ENCODE measurements at places on chromosomes 13 and 19.

DNA sequence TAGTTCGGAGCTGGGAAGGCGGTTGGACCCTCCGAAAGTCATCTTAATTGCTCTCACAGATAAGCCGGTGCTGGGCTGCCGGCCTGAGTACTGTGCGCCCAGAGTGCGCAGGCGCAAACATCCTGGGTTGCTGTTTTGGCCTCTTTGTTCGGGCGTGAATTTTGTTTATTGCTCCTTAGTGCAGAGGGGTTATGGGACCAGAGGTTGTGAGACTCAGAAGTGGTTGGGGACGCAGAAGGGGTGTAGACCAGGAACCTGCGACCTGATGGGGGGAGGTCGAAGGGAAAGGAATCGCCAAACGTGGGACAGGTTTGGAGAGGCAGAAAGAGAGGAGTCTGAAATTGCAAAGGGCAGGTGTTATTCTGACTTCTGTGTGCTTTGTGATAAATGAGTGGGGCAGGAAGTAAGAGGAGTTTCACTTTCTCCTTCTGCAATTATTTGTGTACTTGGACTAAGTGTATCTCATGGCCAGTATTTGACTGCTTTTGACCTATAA, 607 bp upstream of the ZNF566 start:
- DNase-seq: no peak

GRCh38 chr13:102830646-102831045, 15.2 kb upstream of the ERCC5 start:
- no peak for DNase-seq

DNA sequence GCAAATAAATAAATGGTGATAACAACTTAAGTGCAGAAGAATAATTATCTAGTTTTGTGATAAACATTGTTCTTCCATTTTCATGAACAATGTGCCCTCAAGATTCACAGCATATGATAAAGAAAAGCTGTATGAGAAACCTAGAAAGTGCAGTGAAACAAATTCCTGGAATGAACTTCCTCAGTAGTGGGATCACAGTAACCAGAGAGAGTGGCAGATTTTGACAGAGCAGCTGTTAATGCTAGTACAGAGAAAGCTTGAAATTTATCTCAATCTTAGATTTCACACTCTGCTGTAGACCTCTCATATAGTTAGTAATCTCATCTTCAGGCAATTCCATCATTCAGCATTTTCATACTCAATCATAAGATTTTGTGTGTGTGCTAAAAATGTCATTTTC, 664.9 kb downstream of the PCDH9 start:
- DNase-seq: no peak

- DNase-seq: no peak
These were observed 78.2 kb downstream of the RASA3 start for GRCh38 chr13:114054264-114054663.

- no peak for DNase-seq
These were observed 2.4 kb downstream of the SMG9 start for GRCh38 chr19:43752287-43752875.

- no peak for DNase-seq
These were observed 64.9 kb downstream of the TNFSF11 start for GRCh38 chr13:42638886-42639285.

DNA sequence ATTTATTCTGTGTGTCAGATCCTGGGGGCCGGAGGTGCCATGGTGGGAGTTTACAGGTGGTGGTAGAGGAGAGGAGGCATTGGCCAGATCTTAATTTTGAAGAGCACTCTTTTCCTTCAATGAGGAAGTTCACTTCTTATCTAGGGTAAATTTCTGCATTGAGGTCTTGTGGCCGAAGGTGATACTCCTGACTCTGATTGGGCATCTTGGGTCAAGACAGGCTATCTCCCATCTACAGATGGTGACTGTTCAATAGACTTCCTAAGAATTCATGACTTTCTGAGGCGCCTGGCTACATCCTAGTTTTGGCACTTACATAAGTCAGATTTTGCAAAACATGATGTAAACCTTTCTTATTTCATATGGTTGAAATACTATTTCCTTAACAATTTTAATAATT, 135.2 kb downstream of the SUCLA2 start:
- no peak for DNase-seq

DNA sequence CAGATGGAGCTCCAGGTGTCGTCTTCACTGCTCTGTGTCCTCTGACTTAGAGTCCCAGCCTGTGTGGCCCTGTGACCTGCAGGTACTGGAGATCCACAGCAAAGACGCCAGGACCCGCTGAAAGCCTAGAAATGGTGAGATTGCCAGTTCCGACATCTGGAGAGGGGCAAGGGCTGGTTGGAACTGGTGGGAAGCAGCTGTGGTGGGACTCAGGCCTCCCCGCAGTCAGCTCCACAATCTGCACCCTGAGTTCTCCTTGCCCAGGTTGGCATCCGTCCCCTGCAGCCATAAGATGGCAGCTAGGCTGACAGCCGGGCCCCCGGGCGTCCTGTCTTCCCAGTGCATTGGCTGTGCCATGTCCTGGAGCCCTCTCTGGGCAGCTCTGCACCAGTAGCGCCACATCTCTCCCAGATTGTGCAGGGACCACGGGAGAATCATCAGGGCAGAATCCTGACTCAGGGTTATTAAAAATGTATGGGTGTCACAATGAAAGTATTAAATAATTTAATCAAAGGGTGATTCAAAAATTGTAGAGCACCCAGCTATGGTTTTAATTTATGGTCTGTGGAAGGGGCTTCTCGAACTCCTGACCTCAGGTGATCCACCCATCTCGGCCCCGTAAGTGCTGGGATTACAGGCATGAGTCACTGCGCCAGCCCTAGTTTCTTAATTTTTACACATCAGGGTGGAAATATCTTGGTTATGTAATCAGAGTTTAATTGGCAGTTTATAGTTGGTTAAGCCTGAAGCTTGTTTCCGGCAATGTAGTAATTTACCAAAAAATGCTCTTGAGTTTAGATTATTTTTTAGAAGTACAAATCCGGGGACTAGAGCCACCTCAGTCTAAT, 32.2 kb upstream of the ZNF681 start:
- DNase-seq: no peak

DNA sequence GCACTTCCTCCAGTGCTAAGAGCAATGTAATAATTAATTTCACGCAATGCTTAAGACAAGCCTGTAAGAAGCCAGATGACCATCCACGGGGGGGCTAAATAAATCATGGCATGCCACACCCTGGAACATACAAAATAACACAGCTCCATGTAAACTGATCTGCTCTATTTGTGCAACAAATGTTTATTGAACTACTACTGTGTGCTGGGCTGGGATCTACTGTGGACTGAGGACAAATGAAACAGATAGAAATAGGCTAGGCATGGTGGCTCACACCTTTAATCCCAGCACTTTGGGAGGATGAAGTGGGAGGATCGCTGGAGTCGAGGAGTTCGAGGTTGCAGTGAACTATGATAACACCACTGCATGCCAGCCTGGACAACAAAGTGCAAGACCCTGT, 21.3 kb downstream of the TGFB1 start:
- DNase-seq: no peak

- no peak for DNase-seq
These were observed 282.5 kb downstream of the ATP8A2 start for GRCh38 chr13:25654322-25654721.

DNA sequence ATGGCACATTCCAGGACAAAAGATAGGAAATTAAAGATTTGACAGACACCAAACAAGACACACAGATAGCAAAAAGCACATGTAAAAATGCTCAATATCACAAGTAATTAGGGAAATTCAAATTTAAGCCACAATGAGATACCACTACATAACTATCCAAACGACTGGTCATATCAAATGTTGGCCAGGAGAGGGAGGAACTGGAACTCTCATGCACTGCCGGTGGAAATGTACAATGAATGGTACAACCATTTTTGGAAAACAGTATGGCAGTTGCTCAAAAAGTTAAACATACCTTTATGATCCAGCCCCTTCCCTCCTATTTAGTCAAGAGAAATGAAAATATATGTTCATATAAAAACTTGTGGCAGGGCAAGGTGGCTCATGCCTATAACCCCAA, 36.8 kb upstream of the CYP2S1 start:
- DNase-seq: no peak

GRCh38 chr13:26015271-26016125, 36.3 kb downstream of the SHISA2 start:
- no peak for DNase-seq

DNA sequence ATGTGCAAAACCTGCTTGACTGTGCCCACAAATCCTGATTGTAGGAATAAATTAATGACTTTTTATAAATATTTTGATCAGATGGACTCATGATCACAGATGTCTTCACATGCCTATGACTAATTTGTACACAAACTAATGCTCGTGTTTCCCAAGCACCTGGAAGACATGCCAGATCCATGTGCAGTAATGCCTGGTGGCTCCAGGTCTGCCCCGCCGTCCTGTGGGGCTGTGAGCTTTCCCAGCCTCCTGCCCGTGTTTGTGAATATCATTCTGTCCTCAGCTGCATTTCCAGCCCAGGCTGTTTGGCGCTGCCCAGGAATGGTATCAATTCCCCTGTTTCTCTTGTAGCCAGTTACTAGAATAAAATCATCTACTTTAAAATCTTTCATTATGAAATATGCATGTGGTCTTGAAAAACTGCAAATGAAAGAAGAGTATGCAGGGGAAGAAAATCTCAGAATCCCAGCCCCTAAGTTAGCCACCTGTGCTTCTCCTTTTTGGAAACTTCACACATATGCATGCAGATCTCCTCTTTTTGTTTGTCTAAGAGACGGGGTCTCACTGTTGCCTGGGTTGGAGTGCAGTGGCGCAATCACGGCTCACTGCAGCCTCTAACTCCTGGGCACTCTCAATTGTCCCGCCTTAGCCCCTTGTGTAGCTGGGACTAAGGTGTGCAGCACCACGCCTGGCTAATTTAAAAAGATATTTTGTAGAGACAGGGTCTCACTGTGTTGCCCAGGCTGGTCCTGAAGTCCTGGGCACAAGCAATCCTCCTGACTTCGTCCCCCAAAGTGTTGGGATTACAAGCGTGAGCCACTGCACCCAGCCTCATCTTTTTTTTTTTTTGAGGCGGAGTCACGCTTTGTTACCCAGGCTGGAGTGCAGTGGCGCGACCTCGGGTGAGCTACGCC, 6.2 kb downstream of the RPL28 start:
- no peak for DNase-seq

- no peak for DNase-seq
These were observed 4.2 kb downstream of the SLC7A9 start for GRCh38 chr19:32865326-32865725.

DNA sequence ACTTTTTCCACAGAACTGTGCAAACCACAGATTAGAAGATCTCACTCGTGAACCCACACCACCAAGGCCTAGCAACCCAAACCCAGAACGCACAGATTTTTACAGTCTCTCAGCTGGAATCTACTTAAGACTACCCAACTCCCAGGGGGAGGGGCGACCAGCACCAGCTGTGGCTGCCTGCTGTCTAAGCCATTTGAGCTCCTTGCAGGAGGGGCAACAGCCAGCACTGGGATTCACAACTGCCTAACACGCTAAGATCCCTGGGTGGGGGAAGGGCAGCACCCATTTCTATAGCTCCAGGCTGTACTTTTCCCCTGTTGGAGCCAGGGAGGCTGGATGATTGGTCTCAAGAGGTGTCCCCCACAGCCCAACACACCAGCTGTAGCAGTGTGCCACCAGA, 368.8 kb downstream of the SUCLA2 start:
- DNase-seq: no peak

Data from activated CD4-positive, alpha-beta T cell treated with anti-CD3 and anti-CD28 coated beads, Interleukin-2, amount 50 U/mL, for 24 hours (primary cell).